Fibroblast of skin of right quadriceps (primary cell): ENCODE measurements at places on chromosomes 1 and 21.

- DNase-seq = peak; percentile 98
Measured at GRCh38 chr1:15524283-15525049, 451 bp upstream of the CASP9 start.

- peak; percentile 24 for DNase-seq
Measured at GRCh38 chr21:34737115-34737514, 68.3 kb downstream of the CLIC6 start.

DNA sequence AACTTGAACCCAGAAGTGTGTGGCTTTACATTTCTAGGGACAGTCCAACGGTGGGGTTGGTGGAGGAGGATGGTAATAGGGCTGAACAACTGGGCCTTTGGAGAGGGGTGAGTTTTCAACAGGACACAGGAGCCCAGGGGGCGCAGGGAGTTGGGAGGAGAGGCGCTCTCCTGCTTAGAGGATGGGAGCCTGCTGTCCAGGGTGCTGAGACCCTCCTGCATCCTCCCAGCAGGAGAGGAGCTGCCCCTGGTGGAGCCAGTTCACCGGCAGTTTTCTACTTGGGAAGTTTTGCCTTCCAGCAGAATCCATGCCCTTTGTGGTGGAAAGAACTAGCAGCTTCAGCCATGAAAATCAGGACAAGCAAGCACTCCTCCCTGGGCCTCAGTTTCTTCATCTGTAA is 8.6 kb downstream of the KCNC4 start:
- DNase-seq = no peak

GRCh38 chr1:25685938-25686665 is 69.5 kb downstream of the MAN1C1 start:
- DNase-seq = no peak

DNA sequence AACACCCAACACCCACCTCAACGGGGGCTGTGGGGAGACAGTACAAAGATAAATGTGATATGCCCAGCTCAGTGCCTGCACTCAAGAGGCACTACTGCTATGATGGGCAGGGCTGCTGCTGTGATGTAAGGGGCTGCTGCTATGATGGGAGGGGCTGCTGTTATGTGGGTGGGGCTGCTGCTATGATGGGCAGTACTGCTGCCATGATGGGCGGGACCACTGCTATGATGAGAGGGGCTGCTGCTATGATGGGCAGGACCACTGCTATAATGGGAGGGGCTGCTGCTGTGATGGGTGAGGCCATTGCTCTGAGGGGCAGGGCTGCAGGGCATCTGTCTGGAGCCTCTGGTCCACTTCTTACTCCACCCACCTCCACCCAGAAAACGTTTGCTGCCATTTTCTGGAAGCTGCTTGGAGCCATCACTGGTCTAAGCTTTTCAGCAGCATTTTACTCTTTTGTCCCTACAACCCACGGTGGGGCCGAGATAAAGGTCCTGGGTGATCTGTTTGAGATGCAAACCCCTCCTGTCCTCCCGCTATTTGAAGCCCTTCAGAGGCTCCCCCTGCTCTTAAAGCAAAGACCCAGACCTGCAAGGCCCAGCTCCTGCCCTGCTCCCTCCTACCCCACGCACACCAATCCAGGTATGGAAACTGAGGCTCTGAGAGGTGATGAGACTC is 656.9 kb downstream of the PTPRU start:
- no peak for DNase-seq

- no peak for DNase-seq
Measured at GRCh38 chr1:208139434-208140045, 104.6 kb downstream of the PLXNA2 start.

GRCh38 chr1:8989821-8990220 is 36.4 kb downstream of the SLC2A7 start:
- no peak for DNase-seq

DNA sequence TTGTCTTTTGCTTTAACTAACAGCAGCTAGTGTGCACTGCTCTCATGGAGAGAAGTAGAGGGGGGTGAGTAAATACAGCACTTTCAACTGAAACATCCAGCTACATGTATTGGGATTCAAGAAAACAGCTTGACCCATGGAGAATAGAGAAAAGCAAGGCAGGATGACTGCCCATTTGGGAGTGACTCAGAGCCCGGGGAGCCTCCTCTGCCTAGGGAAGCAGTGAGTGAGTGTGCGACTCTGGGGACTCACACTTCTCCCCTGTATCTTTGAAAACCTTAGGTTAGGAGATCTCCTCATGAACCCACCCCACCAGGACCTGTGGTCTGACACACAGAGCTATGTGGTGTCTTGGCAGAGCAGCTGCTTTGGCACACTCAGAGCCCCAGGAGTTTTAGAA is 82.0 kb upstream of the PTGFR start:
- DNase-seq = peak; percentile 60

DNA sequence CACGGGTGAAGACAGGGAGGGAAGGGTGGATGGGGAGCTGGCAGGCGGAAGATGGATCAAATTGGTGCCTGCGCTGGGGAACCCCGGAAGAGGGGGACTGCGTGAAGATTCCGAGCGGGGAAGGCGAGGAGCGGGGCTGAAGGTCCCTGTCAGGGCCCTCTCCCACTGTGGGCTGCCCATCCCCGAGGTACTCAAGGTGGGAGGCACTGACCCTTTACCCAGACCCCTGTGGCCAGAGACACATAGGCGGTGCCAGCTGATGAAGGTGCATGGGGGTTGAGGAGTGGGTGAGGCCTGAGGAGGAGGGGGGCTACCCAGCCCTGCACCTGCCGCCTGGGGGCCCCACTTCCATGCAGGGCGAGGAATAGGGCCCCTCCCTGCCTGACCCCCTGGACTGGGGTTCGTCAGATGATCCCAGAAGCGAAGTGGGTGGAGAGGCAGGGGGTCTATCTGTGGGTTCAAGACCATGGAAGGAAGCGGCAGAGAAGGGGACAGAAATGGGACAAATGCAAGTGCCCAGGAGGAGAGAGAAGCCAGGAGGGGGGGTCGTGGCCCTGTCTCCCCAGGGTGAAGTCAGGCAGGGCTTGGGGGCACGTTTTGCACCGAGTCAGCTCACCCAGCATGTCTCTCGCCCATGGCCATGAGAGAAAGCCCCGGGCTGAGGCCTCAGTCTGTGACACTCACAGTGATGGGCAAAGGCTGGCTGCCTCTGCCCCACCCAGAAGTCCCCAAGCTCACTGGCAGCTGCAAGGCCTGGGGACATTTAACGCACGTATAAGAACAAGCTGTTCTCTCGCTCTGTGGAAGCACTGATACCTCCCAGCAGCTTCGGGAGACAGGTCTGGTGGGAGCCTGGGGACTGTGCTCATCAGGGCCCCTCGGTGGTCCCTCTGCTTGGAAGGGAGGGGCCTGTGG is 7.0 kb upstream of the MMEL1 start:
- no peak for DNase-seq

DNA sequence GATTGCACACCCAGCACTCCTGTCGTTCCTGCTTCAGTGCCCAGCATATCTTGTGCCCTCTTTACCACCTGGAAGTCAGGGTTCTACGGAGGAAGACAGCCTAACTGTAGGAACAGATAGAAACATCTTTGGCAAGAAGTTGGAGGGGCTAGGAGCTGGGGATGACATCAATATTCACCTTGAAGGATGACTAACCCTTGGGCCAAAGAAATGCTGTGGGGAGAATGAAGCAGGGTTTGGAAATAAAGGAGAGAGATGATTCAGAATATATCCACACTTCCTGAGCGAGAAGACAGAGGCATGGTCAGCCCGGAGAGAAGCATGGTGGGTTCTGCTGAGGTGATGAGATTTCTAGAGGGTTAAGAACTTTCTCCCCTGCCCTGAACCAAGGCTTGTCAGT is 4.6 kb upstream of the NKAIN1 start:
- DNase-seq = no peak

GRCh38 chr21:36544545-36544944 is 64.6 kb upstream of the CLDN14 start:
- DNase-seq = no peak

GRCh38 chr1:95230256-95230655 is 3.8 kb upstream of the RWDD3 start:
- DNase-seq = no peak

DNA sequence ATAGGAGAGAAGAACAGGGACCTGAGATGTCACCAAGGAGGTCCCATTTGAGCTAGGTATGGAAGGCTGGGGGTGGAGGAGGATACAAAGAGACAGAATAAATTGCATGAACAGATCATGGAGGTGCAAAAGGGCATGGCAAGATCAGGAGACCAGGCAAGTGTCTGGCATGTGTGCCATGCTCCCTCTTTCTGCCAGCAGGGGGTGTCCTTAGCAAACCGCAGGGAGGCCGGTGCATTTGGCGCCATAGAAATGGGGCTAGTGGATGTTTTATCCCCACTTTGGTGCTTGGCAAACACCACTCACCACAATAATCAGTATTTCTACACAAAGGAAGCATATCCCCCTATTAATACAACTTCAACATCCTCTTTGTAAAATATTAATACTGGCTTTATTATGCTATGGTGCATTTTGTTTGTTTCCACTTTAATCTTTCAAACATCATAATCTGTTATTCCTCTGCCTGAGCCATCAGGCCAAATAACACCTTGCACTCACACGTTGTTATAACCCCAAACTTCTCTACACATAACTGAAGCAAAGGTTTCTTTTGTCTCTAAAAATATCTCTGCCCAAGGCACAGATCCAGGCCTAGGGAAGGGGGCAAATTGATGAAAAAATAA is 25.9 kb downstream of the S100A6 start:
- DNase-seq = peak; percentile 30

DNA sequence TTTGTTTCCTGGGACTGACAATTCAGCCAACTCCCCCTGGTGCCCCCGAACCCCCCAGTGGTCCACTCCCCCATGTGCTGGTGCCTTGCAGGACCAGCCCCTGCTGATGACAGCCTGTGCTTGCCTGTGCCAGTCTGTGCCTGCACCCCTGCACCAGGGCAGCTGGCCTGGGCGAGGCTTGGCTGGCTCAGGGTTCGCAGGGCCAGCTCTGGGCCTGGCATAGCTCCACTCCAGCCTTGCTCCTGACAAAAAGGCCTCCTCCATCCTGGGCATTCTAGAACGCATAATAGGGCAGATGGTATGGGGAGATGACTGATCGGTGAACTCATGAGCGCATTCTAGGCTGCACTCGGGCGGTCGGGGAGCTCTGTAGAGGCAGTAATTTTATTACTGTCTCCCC is 5.4 kb downstream of the CNTN2 start:
- DNase-seq = no peak

GRCh38 chr1:235045034-235045690 is 83.5 kb downstream of the TOMM20 start:
- peak; percentile 73 for DNase-seq

- no peak for DNase-seq
Measured at GRCh38 chr1:206664740-206665139, 20.0 kb upstream of the MAPKAPK2 start.

DNA sequence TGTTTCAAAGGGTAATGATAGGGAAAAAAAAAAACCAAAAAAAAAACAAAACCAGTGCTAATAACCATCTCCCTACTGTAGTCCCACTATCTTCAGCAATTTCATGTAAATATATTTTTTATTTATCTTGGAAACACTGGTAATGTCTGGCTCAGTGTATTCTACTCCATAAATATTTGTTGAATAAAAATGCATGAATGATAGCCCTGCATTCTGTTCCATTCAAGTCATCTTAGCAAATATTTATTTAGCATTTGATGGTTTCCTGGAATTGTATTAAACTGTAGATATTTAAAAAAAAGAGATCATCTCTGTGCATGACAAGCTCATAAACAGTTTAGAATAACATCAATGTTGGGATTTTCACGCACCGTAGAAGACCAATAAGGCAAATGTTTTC is 24.2 kb downstream of the IL23R start:
- DNase-seq = no peak

DNA sequence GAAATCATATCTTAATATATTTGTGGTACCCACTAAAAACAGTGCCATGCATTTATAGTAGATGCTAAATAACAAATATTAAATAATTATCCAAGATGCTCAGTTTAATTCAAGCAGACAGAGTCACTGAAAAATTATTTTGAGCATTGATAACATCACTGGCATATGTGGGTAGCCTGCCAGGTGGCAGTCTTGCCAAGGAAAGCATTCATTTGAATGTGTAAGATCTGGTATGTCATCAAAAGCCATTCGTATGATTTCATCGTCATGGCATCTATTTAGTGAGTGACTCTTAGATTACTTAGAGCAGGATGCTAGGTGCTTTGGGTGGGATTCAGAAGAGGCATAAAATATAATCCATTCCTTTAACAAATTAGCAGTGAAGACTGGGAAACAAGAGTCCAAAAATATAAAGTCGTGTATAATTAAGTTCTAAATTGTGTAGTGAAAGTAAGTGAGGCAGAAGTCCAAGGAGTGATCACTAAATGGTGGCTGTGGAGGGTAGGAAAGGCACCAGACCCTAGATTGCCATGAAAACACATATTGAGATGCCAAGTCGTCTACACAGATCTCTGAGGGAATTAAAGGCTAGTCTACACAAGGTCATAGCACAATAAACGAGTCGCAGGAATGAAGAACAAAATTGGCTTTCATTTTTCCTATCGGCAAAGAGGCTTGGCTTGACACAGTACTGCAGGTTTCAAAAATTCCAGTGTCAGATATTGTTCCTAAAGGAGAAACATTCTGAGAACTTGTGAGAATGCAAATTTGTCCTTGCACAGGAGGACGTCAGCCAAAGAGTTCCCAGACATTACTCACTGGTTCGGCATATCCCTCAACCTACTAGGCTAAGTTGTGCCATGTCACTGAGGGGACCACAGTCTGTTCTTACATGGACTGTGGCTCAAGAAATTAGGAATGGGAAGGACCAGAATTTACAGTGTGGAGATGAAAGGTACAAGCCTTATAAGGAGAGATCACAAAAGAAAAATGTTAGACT is 130.8 kb downstream of the LYPLAL1 start:
- peak; percentile 61 for DNase-seq

- DNase-seq = peak; percentile 74
Measured at GRCh38 chr1:178702146-178702545, 22.9 kb upstream of the RALGPS2 start.

DNA sequence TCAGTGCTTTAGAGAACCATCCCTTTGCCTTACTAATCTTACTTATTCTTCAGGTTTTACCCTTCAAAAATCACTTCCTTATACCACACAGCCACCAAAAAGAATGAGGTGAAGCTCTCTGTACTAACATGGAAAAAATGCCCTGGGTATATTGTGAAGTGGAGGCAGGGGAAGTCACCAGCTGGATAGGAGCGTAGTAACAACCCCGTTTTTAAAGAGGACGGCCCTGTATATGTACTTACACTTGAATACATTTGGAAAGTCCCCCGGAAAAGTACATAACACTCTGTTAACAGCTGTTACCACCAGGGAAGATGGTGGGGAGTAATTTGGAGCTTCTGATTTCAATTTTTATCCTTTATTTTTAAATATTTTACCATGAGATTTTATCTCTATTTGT is 28.2 kb upstream of the KHDRBS1 start:
- no peak for DNase-seq
